Retina (tissue), 1 donor: ENCODE measurements at places on chromosomes 12 and 14.
A peak's percentile ranks its signal among the peaks of the same experiment; 100 is the strongest.

DNA sequence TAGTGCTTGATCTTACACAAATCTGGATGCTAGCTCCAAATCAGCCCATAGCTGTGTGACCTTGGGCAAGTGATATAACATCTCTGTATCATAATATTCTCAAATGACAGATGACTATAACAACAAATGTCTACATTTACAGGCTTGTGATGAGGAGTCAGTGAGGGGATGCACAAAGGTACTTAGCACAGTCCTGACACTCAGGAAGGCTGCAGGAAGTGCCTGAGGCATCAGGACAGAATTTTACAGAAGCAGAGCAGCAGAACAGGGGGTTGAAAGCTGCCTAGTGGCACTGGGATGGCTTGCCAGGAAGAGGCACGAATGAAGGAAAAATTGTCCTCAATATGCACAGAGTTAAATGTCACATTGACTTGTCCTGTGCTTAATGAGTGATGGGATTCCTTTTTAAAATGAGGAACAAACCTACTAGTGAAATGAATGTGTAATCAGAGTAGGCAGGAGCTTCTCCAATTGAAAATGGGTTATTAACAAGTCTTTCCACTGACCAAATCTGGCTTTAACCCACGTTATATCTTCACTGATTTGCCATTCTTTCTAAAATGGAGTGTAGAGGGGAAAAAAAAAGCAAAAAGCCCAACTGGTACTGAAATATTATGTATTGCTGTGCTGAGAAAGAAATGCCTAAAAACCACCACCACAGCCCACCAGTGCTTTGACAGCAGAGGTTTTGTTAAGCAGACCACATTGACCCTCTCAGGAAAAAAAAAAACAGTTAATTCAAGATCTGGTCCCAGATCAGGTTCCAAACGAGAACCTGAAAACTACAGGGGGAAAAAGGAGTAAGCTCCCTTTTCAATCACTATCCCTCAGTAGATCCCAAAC is 11.6 kb downstream of the BTG1 start:
- DNase-seq = no peak

DNA sequence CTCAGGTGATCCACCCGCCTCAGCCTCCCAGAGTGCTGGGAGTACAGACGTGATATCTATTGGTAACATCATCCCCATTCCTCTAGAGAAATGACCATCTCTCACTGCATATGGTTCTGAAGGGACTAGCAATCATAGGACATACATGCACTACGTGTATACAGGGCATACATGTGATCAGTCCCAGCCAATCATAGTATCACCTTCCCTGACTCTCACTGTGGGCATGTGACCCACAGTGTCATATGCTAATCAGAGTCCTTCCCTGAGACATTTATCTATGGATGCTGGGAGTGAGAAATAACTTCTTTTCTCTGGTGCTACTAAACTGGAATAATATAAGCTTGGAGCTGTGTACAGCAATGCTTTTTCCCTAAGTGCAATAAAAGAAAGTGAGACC is 12.1 kb upstream of the FBXW8 start:
- DNase-seq = no peak

DNA sequence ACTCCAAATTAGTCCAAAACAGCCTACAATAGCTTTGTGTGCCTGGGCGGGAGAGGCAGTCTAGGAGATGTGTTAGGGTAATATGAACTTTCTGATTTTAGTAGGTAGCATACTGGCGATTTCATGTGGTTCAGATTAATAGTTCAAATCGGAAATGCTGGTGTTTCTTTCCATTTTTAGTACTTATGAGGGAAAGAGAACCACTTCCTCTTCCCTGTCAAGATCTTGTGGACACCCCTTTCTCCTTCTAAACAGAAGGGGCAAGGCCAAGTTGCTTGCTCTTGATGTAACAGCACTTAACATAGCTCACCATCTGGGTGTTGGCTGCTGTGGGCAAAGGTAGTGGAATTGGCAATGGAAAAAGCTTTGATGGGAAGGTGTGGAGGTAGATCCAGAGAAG is 32.2 kb upstream of the IGF1 start:
- DNase-seq = no peak

- DNase-seq = no peak
Measured at GRCh38 chr12:78721906-78722305, 142.7 kb upstream of the SYT1 start.

- DNase-seq = peak; percentile 43
Measured at GRCh38 chr14:22821193-22822015, 6.2 kb upstream of the SLC7A7 start.

DNA sequence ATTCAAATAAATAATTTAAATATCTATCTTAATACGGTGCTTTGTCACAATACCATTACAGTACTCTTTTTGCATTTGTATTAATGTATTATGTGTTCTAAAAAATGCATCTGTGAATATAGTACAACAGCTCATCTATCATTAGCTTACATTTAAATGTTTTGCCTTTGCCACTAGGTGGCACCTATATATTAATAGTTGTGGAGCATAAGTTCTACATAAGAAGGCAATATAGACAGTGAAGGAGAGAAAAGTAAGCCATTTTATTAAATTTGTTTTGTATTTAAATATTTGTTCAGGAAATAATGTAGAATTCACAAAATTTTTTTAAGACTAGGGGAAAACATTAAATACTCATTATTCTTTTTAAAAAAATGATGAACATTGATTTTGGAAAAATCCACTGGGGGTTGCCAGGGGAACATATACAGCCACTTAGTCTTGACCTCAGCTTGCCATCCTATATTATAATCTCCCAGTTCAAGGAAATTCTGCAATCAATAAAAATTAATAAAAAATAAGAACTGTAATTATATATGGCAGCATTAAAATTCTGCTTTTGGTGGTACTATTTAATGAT is 9.8 kb downstream of the CCER1 start:
- no peak for DNase-seq

GRCh38 chr12:125989696-125990095 is 924.5 kb downstream of the AACS start:
- no peak for DNase-seq

- DNase-seq = no peak
Measured at GRCh38 chr12:95215949-95216348, 1.3 kb downstream of the FGD6 start.

GRCh38 chr14:45253754-45254310 is 830 bp upstream of the MIS18BP1 start:
- DNase-seq = no peak

GRCh38 chr14:93239869-93240677 is 33.0 kb downstream of the UBR7 start:
- DNase-seq = no peak

GRCh38 chr12:52082988-52083637 is 3.6 kb downstream of the SMIM41 start:
- peak; percentile 79 for DNase-seq

- no peak for DNase-seq
Measured at GRCh38 chr12:133202493-133203343, 21.4 kb downstream of the ZNF268 start.

DNA sequence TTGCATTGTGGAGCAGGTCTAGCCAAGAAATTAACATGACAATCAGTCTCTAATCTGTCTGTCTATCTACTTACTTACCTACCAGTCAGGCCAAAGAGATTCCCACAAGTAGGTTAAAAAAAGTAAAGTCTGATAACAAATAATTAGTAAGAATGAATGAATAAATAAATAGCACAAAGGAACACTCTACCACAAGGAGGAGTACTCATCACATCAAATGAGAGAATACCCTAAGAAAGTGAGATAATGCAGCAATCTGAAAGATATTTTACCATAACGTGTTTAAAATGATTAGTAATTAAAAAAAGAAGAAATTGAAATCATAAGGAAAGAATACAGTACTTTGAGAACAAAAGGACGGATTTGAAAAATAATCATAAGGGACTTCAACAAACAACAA is 187.2 kb downstream of the SYNE2 start:
- DNase-seq = no peak

DNA sequence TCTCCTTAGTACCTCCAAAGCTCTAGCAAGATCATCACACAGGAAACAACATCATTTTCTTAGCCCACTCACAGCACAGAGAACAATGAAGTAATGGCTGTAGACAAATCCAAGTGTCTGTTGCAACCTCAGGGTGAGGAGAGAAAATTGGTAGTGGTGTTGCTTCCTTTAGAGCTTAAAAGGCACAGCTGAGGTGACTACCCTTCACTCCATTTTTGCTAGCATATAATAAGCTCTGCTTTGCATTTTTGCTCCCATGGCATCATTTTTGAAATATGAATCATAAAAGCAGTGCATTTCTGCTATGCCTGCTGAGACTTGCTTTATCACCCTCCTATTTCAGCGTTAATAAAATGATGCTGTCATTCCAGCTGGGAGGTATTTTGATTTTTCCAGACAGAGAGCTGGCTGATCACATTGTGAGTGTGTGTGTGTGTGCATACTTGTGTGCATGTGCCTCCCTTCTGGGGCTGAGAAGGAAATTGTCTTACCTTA is 18.5 kb upstream of the PCNX1 start:
- DNase-seq = no peak

- no peak for DNase-seq
Measured at GRCh38 chr14:29352706-29353080, 575.0 kb downstream of the PRKD1 start.

- peak; percentile 73 for DNase-seq
Measured at GRCh38 chr14:101072945-101073597, 169.5 kb upstream of the RTL1 start.

DNA sequence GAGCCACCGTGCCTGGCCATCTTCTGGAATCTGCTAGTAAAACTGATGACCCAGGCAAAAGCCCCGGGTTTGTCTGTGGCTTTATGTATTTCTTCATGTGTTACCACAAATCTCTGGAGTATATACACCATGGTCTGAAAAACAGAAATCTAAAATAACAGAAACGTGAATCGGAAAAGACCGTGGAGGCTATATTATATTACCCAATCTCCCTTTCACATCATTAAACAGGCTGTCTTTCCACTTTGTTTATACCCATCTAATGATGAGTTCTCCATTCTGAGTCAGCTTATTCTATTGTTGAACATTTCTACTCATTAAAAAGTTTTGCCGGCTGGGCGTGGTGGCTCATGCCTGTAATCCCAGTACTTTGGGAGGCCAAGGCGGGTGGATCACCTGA is 9.5 kb upstream of the AJUBA start:
- no peak for DNase-seq

DNA sequence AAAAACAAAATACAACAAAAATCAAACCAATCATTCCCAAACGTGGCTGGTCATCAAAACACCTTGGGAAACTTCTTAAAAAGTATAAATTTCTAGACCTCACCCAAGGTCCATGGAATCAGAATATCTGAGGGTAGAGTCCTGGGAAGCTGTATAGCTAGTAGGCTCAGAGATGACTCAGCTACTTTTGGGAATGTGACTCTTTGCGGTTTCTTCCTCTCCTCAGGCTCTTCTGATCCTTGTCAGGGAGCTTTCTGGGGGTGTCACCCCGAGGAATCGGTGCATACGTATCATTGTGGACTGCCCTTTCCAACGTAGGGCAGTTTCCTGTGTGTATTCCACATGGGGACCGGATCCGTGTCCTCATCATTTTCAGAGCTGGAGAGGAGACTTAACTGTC is 14.8 kb downstream of the JDP2 start:
- DNase-seq = no peak

GRCh38 chr12:90449611-90450010 is 505.4 kb downstream of the CCER1 start:
- no peak for DNase-seq

- no peak for DNase-seq
Measured at GRCh38 chr12:125284945-125285685, 219.9 kb downstream of the AACS start.

DNA sequence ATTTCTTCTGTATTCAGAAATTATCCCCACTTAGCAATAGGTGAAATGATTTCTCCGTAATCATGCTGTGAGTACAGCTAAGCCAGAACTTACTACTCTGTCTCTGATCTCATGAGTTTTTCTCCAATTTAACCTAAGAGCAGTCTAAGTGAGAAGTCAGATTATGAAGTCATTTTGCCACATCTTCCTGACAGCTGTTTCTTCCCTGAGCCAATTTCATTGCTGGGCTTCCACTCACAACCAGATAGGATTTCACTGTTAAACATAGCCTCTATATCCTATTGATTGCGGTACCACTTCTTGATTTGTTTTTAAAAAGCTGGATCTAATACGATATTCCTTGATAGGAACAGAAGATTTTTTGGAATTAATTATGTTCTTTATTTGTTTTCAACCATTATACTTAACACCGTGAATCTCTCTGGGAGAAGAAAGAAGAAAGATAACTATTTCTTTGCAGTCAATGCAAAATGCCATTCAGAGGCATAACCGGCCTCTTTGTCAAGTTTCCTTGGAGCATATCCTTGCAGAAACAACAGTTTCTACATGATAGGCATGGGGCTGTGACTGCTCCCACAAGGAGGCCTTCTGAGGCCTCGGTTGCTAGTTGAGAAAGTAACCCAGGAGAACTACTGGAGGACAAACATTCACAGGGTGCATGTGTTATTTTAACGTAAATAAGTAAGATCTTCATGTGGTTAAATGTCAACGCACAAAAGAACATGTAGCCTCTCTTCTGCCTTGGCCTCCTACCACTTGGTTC is 212.2 kb downstream of the NPAS3 start:
- DNase-seq = no peak

DNA sequence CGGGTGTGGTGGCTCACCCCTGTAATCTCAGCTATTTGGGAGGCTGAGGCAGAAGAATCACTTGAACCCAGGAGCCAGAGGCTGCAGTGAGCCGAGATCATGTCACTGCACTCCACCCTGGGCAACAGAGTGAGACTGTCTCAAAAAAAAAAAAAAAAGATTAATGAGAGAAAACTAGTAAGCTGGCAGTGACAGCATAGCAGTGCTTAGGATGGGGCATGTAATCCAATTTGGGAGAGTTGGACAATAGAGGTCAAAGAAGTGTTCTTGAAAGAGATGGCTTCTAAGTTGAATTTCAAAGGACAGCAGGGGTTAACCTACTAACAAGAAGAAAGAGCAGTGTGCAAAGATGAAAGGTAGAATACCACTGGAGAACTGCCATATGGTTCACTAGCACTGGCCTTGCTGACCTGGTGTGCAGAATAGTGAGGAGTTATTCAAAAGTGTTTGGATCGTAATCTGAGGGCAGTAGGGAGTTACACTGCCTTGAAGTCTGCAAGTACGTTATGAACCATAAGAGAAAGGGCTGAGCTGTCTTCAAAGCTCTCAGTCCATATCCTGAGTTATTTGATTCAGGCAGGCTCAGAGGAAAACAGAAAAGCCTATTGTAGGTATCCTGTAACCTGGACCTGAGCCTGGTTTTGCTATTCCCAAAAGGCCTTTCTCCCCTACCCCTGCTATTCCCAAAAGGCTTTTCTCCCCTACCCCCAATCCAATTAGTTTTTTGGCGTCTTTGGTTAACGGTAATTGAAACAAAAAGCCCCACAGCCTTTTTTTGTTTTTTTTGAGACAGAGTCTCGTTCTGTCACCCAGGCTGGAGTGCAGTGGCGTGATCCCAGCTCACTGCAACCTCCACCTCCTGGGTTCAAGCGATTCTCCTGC is 3.4 kb downstream of the XPOT start:
- no peak for DNase-seq
